ENCODE measurements at places on chromosomes 3 and 15.

DNA sequence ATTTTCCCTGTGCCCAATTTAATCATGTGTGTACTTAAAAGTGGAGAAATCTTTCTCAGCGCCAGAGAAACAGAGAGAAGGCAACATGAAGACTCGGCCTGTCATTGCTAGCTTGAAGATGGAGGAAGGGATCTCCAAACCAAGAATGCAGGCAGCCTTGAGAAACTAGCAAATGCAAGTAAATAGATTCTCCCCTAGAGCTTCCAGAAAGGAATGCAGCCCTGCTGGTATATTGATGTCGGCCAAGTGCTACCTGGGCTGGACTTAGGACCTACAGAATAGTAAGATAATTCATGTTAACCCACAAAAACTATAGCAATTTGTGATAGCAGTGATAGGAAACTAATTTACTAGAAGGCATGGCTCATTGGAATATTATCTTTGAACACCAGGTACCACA is 150.9 kb upstream of the ABI3BP start:
- DNase-seq: no peak

DNA sequence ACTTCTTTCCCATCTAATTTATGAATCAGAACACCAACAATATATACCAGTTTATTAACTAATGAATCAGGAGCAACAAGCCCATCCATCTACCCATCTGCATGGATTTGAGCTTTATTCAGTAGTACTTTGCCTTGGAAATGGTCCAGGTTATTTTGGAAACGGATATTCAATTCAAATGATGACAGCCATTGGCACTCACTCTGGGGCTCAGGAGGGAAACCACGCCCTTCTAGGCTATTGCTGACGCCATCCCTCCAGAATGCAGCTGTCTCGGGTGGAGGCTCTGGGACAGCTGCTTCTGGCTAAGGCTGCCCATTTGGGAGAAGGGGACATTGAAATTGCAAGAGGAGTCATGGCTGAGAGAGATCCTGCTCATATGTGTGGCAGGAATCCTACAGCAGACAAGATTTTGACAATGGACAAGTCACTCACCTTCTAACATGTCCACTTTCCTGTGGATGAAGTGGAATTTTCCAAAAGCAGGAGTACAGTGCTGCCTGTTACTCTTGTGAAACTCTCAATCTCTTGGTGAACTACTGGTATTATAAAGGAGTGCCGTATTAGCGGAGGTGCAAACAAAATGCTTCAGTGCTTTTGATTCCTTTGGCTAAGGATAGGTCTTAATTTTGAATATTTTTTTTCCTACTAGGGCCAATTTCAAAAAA is 29.3 kb upstream of the TRAK1 start:
- peak; percentile 71 for DNase-seq

DNA sequence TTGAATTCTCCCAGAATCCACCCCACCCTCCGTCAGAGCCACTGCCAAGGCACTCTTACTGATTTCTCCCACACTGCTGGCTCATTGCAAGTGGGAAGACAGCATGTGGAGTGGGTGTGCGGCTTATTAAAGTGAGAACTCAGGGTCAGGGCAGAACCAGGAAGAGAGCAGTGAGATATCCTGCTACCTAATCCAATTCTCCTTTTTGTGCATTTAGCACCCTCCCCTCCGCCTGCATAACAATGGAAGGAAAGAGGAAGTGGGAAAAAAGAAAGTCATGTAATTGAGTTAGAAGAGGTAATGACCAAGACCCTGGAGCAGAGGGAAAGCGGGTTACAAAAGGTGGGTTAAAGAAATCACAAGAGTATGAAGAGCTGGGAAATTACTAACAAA is 27.8 kb upstream of the PIK3CB start:
- DNase-seq: no peak

GRCh38 chr15:75840659-75841058 is 2.6 kb upstream of the UBE2Q2 start:
- DNase-seq: peak; percentile 62

GRCh38 chr15:84003791-84004503 is 231.6 kb upstream of the GOLGA6L4 start:
- no peak for DNase-seq

DNA sequence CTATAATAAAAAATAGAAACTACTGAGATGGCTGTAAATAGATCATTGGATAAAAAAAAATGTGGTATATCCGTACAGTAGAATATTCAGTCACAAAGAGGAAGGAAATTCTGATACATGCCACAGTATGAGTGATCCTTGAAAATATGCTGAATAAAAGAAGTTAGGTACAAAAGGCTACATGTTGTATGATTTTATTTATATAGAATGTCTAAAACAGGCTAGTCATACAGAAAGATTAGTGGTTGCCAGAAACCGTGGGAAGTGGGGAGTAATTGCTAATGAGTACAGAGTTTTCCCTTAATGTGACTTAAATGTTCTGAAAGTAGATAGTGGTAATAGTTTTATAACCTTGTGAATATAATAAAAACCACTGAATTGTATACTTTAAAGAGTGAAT is 24.9 kb upstream of the FAH start:
- no peak for DNase-seq

GRCh38 chr3:164806188-164806587 is 272.1 kb downstream of the SI start:
- DNase-seq: no peak

DNA sequence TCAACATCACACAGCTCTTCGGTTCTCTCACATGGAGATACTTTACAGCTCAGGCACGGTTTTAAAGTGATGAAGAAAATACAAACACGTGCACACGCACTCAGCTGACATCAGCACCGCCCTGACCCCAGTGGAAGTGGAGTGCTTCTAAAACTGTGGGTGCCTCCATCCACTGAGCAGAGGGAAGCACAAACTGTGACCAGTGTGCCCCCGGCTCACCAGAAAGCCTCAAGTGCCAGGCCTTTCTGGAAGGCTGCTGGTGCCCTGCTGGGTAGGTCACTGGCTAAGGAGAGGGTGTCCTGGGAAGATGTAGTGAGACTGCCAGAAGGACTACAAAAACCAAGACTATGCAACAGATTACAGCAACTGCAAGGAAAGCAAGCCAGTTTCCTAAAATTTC is 78.5 kb downstream of the OCA2 start:
- no peak for DNase-seq

DNA sequence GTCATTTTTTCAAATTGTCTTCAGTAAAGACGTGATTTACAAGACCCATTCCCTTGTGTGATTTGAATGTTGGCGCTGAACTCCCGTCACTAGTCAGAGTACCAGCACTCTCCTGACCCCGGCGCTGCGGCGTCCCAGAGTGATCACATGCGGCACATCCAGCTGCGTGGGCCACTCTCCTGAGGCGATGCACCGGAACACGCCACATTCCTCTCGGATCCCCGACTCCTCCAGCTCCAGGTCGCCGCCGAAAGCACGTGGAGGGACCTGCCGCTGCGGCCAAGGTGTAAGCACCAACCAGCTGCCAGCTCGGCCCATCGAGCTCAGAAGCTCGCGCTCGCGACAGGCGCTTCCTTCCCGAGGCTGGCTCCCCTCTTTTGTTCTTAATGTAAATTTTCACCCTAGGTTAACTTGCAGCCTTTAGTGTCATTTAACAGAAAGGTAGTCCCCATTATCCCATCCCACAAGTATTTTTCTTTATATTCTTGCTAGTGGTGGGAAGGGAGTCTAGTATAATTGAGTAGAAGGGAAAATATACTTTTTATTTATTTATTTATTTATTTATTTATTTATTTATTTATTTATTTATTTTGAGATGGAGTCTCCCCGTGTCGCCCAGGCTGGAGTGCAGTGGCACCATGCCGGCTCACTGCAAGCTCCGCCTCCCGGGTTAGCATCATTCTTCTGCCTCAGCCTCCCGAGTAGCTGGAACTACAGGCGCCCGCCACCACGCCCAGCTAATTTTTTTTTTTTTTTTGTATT is 61.7 kb upstream of the VGLL3 start:
- no peak for DNase-seq

- DNase-seq: no peak
Measured at GRCh38 chr3:58429657-58430056, 4.0 kb downstream of the PDHB start.

- no peak for DNase-seq
Measured at GRCh38 chr3:111923806-111924205, 55.0 kb upstream of the ABHD10 start.
